Left renal pelvis (tissue), 4 donors: ENCODE measurements at places on chromosomes 12 and 14.

DNA sequence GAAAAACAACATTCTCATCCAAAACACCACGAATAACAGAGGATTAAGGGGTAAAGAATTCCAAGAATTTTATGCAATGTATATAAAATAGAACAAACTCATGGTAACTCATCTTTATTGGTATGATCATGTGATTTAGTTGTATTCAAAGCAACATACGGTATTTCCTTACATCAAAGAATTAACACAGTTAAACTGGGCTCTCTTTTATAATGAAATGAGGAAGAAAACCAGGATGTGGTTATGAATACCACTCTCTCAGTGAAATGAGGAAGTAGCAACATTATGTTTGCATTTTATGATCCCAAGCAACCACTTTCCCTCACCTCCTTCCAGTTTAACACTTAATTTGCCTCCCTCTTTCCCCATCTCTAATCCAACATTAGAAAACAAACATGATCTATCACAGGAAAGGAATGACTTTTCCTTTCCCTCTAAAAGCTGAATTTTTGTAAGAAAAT, 22.9 kb downstream of the SPTLC2 start:
- no peak for DNase-seq

DNA sequence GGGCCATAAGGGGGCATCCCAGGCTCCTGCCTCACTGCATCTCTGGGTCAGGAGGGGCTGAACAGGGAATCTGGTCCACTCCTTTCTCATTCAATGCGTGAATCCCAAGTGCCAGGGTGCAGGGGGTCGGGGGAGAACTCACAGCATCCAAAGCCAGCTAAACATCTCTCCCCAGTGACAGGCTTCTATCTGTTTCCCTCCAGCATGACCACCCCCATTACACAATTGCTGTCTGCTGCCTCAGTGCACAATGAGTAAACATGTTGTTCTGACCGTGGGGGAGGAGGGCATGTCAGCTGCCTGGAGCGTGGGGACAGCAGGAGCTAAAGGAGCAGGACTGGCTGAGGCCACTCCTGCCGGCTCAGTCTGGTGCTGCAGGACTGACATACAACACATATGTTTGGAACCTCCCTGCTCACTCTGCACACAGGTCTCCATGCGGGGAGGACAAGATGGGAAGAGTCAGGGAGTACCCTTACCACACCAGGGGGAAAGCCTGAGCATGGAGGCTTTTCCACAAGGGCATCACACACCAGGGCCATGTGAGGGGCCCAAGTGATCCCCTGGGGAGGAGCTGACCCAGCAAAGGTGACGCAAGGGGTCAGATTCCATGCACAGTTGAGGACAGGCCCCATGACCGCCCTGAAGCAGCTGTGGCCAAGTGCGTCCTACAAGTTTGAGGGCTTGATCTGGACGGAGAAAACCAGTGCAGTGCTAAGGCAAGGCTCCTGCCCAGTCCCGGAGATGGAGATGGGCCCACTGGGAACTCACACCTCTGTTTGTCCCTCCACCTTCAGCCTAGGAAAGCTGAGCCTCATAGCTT, 1.4 kb downstream of the TNS2 start:
- no peak for DNase-seq

DNA sequence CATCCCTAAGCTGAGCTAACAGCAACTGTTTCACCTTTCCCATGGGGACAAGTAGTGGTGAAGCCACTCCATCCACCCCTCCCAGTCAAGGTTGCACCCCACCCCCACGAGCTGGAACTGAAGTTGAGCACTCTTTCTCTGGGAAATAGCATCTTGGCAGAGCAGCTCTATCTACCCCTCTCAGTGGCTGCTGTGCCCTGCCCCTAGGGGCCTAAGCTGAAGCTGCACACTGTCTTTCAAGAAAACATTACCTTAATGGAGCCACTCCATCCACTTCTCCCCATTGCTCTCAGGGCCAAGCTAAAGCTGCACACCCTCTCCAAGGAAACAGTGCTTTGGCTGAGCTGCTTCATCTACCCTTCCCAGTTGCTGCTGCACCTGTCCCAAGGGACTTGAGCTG, 170.6 kb upstream of the CCDC196 start:
- DNase-seq = no peak

DNA sequence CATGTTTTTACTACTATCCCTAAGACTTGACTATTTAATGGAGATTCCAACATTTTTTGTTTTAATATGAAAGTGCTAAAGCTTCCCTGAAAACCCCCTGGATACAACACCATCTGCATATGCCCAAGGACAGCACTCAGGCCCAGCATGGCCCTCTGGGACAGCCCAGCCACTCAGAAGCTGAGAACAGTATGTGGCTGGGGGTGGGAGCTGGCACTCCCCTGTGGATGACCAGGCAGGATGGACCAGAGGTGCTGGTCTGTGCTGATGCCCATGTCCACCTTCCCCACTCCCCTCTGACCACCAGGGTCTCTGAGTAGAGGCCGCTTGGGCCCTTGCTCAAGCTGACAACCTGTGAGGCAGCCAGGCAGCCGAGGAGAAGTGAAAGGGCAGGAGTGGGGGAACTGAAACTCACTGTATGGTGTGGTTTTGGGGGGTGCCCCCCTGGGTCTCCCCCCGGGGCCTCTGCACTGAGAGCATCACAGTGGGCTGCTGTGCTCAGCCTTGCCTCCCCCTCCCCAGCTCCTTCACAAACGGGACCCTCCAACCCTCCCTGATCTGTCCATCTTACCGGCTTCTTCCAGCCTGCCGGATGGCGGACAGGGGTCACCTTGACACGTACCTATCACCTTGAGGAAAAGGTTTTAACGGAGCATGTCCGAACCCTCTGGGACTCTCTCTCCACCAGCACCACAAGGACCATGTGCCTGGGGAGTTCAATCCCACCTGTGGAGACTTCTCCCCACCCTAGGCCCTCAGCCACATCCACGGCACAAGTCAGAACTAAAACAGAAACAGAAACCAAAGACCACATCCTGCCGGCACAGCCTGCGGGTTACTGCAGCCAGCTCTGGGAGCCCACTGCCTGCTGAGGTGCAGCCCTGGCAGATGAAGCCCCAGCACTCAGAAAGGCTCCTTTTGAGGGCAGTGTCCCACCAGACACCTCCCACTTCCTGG, at the start of gene TMEM229B:
TMEM229B (minus strand) TSS at position 785 of the 957 bp plus-strand sequence. CDS start 14,798 bp downstream, outside the sequence.
- DNase-seq = no peak

- DNase-seq = no peak
These were observed 29.3 kb upstream of the PNMA1 start for GRCh38 chr14:73743431-73743931.

GRCh38 chr12:29691161-29691854, 92.4 kb downstream of the TMTC1 start:
- no peak for DNase-seq

- DNase-seq = no peak
These were observed 71.4 kb downstream of the TMEM260 start for GRCh38 chr14:56650979-56651378.

DNA sequence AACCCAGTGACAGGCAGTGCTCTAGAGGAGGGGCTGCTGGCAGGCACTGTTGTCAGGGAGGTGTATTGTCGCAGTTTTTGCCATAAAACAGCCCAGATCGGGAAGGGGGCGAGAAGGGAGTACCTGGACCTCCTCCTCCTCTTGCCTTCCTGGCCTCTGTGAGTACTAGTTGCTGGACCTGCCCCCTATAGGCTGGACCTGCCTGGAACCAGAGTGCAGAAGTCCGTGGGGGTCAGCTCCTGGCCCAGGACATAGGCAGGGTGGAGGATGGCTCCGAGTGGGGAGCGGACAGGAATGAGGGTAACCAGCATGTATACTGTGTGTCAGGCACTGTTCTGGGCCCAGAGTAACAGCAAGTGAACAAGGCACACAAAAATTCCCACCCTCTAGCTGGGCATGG, 116.3 kb downstream of the PTPN11 start:
- no peak for DNase-seq

- DNase-seq = no peak
These were observed 980 bp downstream of the INTS13 start for GRCh38 chr12:26936559-26937442.

- no peak for DNase-seq
These were observed 176.9 kb downstream of the BTG1 start for GRCh38 chr12:91968777-91969171.

DNA sequence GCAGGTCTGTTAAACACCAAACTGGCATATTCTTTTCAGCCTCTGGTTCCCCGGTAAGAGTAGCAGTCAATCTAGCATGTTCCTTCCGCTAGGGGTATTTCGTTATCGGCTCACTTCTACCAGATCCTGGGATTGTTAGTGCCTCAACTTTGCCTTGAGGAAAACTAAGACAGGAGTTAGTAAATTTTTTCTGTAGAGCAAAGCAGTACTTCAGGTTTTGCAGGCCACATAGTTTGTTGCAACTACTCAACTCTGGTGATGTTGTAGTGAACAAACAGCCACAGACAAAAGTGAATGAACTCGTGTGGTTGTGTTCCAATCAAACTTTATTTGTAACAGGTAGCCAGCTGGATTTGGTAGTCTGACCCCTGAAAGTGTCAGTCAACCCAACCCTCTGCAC, 6.3 kb upstream of the CDH24 start:
- no peak for DNase-seq
